ENCODE measurements at places on chromosomes 2 and 18.

DNA sequence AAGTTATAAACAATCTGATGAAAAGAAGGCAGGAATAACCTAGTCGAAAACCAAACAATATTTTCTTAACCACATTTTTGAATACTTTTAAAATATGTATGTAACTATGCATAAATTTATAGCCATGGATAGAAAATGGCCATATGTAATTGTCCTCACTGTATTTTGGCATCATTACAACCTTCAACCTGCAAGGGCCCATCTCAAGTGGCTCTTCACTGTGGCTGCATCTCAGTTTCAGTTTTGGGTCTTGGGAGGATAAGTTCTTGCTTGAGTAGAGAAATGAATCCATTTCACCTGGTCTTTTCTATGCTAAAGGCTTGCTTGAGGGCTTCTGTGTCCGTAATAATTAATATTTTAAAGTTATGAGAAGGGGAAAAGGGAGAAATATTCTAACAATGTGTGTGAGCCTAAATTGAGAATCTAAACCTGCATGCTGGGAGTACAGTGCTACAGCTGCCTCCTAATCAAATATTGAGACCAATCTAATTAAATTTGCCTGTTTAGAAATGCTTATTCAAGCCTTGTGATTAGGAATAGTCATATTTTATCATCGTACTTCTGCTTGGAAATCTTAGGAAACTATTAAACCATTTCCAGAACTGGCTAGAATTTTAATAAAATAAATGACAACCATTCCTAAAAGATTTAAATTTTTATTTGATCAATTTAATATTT, 92.5 kb downstream of the EML4 start:
- DNase-seq, result no peak

GRCh38 chr2:136010126-136010525, 24.7 kb upstream of the DARS1 start:
- no peak for DNase-seq

GRCh38 chr2:231191896-231192872, 6.2 kb upstream of the ARMC9 start:
- peak; percentile 34 for DNase-seq

- no peak for DNase-seq
Observed at GRCh38 chr2:203648273-203648672, 58.2 kb upstream of the CD28 start.

DNA sequence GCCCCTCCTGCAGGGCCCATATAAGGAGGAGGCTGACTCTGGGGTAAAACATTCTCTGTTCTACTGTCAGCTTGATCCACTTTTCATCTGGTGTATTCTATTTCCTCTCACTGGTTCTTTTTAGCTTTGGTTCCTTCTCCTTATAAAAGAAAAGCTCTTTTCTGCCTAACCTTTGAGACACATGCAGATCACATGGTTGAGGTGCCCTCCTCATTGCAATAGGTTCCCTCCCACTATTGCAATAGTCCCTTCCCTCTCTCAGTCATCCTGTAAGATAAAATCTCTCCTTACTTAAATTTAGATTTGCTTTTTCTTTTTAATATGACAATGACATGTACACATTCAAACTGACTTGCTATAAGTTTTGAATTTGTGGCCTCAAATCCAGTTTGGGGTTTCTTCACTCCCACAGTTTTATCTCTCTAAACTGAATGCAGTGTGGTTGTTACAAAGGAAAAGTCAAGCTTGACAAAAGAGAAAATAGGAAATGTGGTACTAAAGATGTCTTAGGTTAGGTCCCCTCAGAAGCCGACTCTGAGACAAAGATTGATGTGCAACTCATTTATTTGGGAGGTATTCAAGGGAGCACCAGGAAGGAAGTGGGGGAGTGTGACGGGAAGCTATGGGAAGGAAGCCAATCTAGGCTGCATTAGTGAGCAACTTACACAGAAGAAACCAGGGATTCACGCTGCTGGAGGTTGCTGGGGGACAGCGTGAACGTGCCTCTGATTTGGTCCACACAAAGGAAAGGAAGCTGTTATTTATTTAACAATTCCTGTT, 127.6 kb upstream of the LINC00305 start:
- DNase-seq, result no peak

DNA sequence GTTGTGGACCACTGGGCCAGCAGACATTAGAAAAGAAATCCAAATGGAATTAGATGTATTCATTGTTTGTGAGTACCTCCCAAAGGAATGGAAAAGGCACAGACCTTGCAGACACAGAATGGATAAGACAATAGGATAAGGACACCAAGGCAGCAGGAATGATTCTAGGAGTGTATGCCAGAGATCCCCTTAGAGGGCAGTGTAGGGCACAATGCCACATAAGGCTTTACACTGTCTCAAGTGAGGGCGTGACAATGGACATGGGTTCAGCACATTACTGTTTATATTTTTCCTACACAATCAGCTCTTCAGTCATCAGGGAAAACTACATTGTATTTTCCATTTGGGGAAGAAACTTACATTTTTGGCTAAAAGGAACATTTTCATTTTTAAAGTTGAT, 250.9 kb downstream of the PTH2R start:
- DNase-seq, result peak; percentile 15

DNA sequence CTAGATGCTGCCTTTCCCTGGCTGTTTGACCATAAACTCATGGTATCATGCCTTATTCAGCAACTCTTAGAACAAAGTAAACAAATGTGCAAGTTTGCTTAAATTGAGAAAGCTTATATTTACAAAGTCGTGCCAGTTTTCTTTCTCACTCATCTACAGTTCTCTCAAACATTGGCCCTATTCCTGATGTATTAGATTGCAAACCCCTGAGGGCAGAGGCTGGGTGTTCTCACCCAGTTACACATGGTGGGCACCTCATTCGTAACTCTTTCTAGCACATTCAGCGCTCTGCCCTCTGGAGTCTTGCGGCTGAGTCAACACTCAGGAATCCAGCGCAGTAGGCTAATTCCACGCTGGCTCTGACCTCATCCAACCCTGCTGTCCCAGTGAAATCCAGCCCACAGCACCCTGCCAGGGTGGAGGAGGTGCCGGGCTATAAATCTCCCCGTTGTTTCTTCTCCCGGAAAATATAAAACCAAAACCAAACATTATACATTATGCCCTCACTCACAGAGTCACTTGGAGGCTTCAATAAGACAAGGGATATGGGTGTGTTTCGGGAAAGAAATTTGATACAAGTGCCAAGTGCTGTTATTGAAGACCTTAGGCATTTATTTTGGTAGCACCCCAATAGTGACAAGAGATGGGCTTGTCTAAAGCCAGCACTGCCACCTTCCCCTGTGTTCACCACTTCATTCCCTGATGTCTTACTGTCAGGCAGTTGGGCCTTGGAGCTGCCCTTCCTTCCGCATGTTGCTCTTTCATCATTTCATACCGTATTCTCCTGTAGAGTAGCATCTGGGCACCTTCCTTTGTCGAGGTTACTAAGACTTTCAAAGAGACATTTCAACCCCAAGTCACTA, 287.4 kb downstream of the PRKCE start:
- DNase-seq, result no peak

DNA sequence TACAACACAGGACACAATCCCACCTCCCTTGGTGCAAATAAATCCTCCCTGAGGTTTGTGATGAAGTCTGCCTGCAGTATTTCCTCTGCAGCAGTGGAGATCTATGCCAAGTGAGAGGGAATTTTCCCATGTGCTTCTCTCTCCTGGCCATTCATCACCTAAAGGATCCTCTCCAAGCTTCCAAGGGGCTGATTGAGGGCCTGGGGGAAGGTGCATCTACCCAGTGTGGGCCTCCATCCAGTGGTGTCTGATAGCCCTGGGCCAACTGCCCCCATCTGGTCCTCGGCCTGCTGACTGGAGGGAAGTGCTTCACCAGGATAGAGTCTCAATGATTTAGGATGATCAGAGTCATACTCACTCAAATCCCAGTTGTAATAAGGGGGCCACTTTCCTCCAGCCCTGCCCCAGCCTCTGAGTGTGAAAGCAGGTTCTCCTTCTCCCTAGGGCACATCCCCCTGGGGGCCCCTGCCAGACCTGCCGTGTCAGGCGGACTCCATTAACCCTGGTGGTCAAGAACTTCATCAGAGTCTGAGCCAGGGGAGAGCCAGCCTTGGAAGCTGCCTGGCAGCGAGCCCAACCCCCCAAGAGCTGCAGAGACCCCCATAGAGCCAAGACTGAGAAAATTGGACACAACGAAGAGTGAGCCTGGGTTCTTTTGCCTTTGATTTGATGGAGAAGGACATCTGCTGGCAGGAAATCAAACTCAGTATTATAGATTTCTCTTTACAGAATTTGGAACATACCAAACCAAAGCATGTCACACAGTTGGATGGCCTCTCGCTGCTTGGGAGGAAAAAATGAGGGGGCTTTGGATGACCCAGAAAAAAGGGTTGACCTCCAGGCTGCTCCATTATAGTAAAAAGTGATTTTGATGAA, 509.6 kb downstream of the CMPK2 start:
- no peak for DNase-seq

DNA sequence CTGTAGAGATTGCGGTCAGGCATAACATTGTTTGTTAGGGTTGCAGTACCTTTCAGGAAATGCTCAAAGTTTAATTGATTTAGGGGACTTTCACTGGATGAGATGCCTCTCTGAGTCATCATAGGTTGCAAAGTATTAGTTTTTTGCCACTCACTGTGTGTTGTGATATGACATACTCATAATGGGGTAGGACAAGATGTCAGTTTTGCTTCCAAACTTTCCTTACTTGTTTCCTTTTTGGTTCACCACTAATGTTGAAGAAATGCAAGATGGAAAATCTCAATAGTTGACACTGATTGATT, 35.0 kb upstream of the PTH2R start:
- no peak for DNase-seq

DNA sequence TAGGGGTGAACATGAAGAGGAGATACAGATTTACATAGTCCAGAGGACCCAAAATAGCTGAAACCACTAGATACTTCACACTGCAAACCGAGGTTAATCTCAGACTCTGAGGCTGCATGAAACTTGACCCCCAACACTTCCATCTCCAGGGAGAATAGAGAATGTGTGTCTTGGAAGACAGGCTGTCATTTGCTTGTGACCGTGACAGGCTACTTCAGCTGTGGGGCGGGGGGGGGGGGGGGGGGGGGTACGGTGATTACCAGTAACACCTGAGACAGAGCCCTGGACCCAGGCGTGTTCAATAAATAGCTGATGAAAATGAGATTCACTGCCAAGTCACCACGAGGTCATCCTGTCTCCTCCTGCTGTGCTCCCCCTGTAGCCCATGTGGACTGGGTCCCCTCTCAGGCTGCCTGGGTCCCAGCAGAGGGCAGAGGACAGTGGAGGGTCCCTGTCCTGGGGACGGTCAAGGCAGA, 5.7 kb upstream of the KLHL29 start:
- DNase-seq, result no peak

- no peak for DNase-seq
Observed at GRCh38 chr2:38254796-38255195, 122.3 kb downstream of the ATL2 start.

- no peak for DNase-seq
Observed at GRCh38 chr2:174729797-174730697, 34.2 kb downstream of the CHRNA1 start.

GRCh38 chr2:120592084-120592483, 143.6 kb upstream of the GLI2 start:
- DNase-seq, result no peak

DNA sequence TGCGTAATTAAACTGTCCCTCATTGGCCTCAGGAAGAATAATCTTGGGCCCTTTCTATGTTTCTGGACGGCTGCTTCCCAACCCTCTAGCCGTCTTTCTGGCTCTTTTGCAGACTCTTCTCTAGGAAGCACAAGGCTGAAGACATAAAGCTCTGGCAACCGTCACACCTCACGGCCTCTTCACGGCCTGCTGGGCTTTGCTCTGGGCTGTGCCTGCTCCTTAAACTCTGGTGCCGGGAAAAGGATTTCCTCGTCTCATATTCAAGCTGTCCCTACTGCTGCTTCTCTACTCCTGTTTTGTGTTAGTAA, 36.0 kb upstream of the WIPF1 start:
- DNase-seq, result peak; percentile 49

GRCh38 chr2:101763496-101764333, 66.2 kb downstream of the MAP4K4 start:
- no peak for DNase-seq

- DNase-seq, result no peak
Observed at GRCh38 chr2:224055101-224055500, 16.0 kb upstream of the SERPINE2 start.

- no peak for DNase-seq
Observed at GRCh38 chr2:163778045-163778781, 42.4 kb upstream of the FIGN start.

DNA sequence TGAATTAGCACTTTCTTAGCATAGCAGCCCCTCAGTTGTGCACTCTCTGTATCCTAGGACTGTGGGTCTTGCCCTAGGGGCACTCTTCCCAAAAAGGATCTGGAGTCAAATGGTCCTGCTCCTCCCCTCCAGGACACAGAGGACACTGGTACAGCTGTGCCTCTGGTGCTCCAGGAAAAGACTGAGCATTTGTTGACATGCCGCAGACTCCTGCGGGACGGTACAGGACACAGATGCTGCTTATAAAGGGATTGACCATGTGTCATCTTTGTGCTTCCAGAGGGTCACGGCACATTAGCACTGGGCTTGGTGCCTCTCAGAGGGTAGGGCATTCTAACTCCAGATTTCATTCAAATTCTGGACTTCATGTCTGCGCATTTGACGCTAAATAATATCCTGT, 110.5 kb downstream of the KLF7 start:
- no peak for DNase-seq

- no peak for DNase-seq
Observed at GRCh38 chr18:52615321-52615720, 275.3 kb downstream of the DCC start.

DNA sequence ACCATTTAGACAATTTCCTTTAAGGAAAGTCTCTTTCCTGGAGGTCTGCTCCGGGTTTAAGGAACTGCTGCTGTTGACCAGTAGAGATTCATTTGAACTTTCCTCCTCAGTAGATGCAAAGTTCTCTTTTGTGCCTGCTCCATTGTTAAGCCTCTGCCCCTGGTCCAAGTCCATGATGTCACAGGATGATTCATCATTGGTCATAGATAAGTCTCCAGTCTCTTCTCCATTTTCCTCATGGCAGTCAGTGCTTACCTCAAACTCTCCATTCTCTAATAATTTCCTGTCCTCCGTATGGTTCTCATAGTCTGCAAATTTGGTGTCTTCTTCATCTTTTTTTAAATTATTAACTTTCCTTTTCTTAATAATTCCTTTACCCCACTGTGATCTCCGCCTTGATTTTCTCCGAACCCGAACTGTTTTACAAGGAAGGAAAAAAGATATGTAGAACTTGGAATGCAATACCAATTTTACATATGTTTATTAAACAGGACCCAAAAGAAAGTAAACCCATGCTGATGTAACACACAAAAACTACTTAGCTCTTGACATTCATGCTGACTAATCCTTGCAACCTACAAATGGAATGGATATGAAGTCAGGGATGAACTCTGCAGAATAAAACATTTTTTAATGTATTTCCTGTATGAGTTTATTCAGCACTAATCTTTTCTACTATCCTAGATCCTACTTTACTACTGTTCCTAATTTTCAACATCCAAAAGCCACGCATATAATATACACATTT, 169.1 kb downstream of the ATAD2B start:
- DNase-seq, result peak; percentile 27

GRCh38 chr2:239295377-239296019, 105.3 kb downstream of the HDAC4 start:
- DNase-seq, result no peak

- DNase-seq, result peak; percentile 58
Observed at GRCh38 chr2:184765112-184765895, 167.0 kb downstream of the ZNF804A start.

GRCh38 chr2:191961556-191961955, 114.7 kb upstream of the CAVIN2 start:
- DNase-seq, result peak; percentile 72

GRCh38 chr2:219571311-219572236, at the start of gene OBSL1:
OBSL1 (minus strand) TSS chr2:219571539; CDS start chr2:219571232, 307 bp downstream.
- DNase-seq, result peak; percentile 75

All from hematopoietic multipotent progenitor cell treated with erythropoietin and hydrocortisone succinate and interleukin-3 and kit ligand, for 8 days (in vitro differentiated cells).